Activated CD4-positive, alpha-beta T cell treated with anti-CD3 and anti-CD28 coated beads for 4 hours (primary cell): ENCODE measurements at places on chromosomes 3 and 15.

GRCh38 chr15:29774900-29775299 lies 47.4 kb downstream of the TJP1 start:
- no peak for DNase-seq

DNA sequence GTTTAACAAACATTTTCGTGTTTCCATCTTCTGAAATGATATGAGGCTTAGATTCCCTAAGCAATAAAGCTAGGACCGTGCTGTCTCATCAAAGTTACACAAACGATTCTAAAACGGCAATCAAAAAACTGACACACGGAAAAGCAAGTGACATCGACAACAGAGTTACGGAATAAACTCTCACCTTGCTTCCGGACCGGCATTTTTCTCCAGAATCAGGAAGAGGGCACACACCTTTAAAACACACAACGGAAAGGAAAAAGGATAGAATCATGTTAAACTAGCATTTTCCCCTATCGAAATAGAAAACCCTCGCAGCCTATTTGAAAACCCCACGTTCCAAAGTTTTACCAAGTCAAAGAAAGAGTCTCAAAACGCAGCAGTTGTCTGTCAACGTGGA lies 1.4 kb downstream of the DLG1 start:
- peak; percentile 8 for DNase-seq

- DNase-seq: no peak
These were observed 415.9 kb upstream of the MDFIC2 start for GRCh38 chr3:70728311-70728710.

GRCh38 chr3:33722191-33722590 lies 4.1 kb upstream of the CLASP2 start:
- no peak for DNase-seq
